ENCODE measurements at places on chromosomes 4 and X.
A peak's percentile ranks its signal among the peaks of the same experiment; 100 is the strongest.

DNA sequence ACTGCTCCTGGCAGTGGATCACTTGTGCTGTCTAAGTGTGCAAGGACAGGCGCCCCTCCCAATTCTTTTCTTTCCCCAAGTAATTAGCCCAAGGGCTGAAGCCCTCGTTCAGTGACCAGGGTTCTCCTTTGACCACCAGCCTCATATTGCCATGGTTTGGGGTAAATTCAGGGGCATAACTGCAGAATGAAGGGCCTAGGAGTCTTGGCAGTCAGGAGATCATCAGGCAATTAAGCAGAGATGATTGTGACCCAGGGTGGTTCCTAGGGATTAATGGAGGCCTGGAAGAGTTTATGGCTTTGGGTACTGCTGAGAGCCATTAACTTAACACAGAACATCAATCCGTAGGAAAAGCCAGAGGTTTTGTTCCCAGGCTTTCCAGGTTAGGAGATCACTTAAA is 170.7 kb downstream of the PTTG2 start:
- no peak for DNase-seq

DNA sequence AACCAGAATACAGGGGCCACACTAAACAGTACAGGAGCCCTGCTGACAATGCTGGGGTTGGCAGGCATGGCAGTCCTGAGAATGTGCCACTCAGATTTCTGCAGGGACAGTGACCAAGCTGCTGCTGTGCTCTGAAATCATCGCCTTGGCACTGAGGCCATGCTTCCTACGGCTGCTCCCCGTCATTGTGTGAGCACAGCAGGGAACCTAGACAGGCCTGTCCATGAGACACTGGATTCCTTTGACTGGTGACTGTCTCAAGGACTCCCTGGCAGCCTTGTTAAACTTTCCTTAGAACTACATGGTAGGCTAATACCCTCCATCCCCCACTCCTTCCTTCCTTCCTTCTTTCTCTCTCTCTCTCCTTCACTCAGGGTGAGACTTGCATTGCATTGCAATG is 111.4 kb downstream of the LUZP4 start:
- no peak for DNase-seq

- DNase-seq = no peak
Measured at GRCh38 chr4:168138143-168138542, 45.8 kb downstream of the ANXA10 start.

- no peak for DNase-seq
Measured at GRCh38 chr4:131348263-131348662, 1800.8 kb upstream of the PCDH10 start.

GRCh38 chr4:126776361-126776760 is 856.4 kb upstream of the INTU start:
- no peak for DNase-seq

DNA sequence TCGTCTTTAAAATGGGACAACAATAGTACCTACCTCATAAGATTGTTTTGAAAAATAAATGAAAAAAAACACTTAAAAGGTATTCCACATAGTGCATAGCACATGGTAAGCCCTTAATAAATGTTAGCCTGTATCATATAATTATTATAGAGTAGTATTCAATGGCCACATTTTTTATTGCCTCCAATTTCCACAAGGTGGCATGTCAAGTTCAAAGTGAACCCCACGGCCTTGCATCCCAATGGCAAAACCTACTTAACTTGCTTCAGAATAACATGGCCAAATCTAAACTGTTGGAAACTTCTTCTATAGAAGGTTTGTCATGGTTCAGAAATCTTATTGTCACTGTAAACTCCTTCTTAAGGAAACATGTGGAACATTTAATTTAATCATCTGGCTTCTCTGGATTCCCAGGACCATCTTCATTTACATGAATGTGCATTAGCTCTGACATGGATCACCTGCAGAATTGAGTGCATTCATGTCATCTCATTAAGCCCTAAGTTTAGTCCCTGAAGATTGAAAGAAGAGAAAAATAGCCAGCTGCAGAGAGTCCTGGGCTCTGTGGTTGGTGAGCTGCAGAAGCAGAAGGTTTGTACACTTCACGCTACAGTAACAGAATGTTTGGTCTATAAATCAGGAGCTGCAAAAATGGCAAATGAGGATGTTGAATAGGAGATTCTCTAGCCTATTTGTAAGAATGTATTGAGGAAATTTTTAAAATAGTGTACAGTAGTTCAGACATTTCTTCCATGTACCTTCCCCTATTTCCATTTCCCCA is 61.0 kb downstream of the ANXA3 start:
- peak; percentile 20 for DNase-seq

- no peak for DNase-seq
Measured at GRCh38 chrX:96453139-96453538, 231.5 kb upstream of the DIAPH2 start.

- DNase-seq = no peak
Measured at GRCh38 chrX:11998944-11999343, 139.3 kb upstream of the FRMPD4 start.

- no peak for DNase-seq
Measured at GRCh38 chr4:53559021-53559620, 32.2 kb downstream of the LNX1 start.

DNA sequence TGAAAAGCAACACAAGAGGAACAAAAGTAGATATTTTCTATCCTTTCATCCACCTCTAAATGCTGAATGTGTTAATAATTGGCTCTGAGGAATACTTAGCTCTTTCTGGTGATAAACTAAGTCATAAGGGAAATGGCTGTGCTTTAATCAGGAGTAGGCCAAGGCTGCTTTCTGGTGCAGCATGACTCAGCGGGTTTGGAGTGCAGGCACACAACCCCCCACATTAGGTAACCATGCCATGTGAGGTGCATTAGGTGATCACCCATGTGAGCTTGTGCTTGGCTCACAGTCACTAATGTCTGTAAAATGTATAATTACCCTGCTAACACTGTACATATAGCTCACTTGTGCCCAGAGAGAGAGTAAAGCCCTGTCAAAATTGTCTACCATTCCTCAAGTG is 57.2 kb downstream of the USP38 start:
- no peak for DNase-seq

DNA sequence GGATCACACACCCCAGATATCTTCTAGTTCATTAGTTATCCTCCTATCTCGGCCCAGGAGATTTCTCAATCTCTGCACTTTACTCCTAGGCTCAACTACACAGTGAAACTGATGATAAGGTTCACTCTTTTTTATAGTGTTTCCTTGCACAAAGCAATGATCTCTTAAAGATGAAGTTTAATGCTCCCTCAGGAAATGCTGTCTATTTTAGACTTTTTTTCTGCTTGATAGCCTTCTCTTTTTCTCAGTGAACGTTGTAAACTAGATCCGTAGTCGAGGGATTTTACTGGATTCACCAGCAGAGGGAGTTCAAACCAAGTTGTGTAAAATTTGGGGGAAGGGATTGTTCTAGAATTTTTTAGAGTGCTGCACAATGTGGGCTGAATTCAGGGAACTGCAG is 269.6 kb downstream of the GBA3 start:
- DNase-seq = no peak

DNA sequence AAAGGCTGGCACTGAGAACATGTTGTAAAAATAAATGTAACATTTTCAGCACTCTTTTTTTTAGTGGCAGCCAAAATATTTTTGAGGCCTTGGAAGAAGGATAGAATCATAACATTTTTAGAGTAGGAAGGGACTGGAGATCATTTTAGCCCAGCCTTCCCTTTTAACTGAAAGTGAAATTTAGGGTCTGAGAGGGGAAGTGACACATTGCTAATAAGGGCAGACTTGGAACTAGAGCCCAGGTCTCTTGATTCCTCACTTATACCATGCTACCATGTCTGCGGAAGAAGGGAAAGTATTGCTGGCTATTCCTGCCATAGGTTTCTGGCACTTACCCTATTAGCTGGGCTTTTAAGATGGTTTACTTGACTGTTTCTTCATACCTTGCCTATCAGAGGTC is 4.8 kb downstream of the WDR44 start:
- no peak for DNase-seq

DNA sequence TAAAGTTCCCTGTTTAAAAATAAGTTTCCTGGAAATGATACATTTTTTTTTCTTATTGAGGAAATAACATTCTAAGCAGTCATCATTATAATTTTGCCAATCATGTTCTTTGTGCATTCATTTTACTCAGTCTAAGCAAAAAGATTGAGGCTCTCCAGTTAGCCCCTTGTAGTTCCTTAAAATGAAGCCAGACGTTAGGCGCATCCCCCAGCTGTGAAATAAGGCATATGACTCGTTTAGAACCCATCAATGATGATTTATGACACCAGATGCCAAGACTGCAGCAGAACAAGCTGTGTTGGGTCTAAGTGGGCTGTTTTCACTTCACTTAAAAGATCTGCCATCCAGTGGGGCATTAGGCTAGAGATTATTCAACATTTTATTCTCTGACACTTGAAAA is 17.0 kb downstream of the PDGFC start:
- no peak for DNase-seq

- no peak for DNase-seq
Measured at GRCh38 chr4:73984736-73985527, 3.1 kb downstream of the PPBP start.

DNA sequence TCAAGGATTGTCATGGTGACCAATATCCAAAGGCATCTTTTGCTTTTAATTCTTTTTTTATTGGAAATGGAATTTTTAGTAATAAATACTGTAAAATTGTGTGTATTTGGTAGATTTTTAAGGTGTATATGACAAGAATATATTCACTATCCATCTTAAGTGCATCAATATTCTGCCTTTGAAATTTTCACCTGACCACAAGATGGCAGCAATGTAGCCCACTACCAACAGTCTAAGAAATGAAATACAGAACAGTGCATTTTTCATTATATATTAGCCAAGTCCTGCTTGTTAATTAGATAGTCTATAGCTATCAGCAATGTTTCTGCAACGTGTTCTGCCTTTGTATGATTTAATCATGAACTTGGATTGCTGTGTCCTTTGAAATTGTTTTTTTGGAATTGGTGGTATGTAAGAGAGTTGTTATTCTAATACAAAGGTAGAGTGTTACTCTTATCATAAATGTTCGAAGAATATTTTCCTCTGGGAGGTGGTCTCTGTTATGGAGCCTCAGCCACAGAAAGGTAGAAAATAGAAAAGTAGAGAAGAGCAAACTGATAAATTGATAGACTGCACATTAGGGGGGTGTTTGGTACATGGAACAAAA is 38.2 kb downstream of the HPGDS start:
- DNase-seq = peak; percentile 17

- DNase-seq = no peak
Measured at GRCh38 chr4:76854858-76855257, 43.1 kb downstream of the SOWAHB start.
